GM23338 (cell line): ENCODE measurements at places on chromosomes 16 and 17.

DNA sequence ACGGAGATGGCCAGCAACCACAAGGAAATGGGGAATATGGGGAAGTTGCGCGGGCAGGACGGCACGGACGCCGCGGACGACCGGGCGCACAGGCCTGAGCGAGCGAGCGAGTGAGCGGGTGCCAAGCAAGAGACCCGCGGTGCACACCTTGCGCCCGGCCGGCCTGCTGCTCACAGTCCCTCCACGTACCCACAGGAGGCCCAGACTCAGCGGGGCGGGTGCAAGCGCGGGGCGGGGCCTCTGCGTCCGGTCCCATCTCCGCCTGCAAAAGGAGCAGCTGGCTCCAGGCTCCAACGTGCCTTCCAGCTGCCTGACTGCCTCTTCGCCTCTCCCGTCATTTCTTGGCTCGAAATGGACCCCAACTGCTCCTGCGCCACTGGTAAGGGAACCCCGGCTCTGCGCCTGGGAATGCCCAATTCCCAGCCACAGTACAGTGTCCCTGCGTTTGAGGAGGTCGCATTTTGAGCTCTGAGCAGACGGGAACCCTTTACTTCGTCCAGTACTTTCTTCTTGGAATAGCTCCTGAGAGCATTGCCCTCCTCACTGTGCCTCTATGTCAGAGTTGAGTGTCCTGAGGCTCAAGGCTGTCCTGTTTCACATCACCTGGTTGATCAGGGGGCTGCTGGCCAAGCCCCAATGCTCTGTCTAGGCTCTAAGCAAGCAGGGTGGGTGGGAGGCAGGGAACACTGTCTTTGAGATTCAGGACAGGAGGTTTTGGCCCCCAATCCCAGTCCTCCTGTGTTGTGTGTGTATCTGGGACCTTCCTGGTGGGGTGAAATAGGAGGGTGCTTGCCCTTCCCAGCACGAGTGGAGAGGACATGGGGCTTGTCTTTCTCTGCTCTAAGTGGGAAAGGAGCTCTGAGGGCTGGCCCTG lies 8.1 kb upstream of the MT1E start:
- peak; percentile 70 for DNase-seq

DNA sequence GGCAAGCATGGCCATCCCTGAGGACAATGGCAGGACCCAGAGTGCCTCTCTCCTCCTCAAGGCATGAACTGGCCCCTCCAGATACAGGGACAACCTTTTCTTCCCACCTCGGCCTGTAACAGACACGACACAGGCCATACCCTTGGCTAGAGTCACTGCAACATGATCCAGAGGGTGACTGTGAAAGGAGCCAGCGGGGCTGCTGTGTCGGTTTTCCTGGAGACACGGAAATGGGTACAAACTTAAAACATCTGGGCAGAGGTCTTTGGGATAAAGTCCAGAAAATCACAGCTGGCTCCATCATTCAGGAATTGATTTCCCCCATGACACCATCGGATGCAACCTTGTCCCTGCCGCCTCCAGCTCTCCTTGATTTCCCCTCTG lies 5.3 kb downstream of the CEP295NL start:
- DNase-seq = no peak

DNA sequence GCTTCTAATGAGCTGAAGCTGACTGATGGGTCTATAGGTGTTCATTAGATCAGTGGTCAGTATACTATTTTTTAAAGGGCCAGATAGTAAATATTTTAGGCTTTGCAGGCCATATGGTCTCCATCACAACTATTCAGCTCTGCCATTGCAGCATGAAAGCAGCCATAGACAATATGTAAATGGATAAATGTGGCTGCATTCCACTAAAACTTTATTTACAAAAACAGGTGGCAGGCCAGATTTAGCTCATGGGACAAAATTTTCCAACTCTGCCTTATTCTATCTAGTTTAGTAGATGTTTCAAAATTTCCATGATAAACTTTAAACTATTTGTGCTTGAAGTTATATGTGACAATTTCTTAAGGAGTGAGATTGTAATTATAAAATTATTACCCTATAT lies 339.3 kb downstream of the ABCC12 start:
- DNase-seq = no peak

- DNase-seq = peak; percentile 44
Measured at GRCh38 chr17:6435051-6435450, at the start of gene AIPL1. TSS of gene AIPL1 (minus strand) at chr17:6435121. CDS start at chr17:6435104, 17 bp downstream.

GRCh38 chr17:76204277-76204676 lies 36.0 kb downstream of the RNF157 start:
- no peak for DNase-seq

- DNase-seq = no peak
Measured at GRCh38 chr16:48276102-48276501, 28.8 kb upstream of the ABCC11 start.

DNA sequence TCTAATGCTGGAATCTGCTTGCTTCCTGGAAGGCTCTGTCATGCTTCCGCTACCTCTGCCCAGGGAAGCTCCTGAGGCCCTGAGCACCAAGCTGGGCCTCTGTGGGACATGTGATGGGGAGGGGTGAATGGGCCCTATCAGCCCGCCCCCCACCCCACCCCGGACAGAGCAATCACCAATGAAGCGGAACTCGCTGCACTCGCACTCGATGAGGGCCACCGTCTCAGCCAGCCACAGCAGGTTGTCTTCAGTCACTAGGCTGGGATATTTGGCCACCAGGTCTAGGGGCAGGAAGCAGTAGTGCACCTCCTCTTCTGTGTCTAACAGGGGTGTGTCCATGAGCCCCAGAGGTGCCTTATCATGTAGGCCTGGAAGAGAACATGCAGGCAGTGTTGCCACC lies 23.6 kb downstream of the KCTD19 start:
- DNase-seq = peak; percentile 34

DNA sequence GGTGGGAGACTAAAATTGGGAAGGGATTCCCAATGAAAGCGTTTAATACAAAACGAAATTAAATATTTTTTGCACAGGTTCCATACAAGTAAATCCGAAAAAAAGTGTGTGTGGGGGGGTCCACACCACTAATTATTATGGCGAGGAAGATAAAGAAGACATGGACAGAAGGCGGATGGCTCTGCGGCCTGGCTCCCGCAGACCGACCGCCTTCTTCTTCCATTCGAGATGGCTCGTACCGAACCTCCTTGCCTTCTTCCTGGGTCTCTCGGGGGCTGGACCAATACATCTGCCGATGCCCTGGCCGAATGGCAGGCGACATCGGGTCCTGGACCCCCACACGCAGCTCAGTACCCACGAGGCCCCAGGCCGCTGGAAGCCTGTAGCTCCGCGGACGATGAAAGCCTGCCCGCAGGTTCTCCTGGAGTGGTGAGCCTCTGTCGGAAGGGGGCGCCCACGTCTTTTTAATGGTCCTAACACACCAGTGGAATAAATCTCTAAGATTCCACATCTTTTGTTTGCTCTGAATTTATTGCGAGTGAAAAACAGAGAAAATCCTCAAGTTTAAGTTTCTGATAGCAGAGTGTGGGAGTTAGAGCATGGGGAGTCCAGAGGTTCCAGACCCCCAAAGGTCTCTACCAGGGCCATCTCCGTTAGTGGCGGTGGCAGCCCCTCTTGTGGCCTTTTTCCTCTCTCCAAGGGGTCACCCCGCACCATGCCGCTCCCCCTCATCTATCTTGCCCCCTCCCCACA lies 1.4 kb downstream of the PRAC2 start:
- DNase-seq = peak; percentile 87

DNA sequence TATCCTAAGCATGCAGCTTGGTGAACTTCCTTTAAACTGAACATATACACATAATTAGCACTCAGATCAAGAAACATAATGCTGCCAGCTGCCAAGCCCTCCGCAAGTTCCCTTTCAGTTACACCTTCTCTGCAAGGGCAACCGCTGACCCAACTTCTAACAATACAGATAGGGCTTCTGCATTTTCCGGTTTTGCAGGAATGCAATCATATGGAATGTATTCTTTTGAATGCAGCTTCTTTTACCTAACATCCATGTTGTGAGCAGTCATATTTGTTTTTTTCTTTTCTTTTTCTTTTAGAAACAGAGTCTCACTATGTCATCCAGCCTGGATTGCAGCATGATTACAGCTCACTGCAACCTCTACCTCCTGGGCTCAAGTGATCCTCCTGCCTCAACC lies 110.7 kb downstream of the GSG1L start:
- no peak for DNase-seq

DNA sequence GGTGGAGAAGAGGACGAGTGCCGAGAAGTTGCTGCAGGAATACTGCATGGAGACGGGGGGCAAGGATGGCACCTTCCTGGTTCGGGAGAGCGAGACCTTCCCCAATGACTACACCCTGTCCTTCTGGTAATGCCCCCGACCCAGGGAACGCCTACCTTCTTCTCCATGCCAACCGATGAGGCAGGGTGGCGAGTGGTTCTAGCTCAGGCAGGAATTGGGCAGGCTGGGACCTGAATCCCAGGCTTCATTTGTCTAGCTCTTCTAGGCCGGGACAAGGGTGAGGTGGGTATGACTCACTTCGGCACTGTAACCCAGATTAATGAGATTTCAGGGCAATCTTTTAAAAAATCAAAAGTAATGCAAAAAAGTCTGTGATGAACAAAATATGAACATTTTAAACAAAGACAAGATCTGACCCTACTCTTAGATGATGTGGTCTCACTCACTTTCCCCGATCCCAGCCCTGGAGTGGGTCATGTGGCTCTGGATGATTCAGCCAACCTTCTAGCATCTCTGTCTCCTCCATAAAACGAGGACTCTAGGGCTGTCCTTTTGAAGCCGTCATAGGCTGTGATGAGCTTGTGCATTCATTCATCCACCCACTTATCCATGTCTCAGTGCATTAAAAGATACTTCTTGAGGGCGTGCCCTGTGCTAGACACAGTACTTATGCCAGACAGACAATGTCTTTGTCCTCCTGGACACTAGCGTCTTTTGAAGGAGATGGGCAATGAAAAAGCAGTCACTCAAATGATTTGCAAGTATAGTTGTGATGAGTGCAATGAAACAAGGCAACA lies 102.6 kb downstream of the SDR42E1 start:
- DNase-seq = no peak

DNA sequence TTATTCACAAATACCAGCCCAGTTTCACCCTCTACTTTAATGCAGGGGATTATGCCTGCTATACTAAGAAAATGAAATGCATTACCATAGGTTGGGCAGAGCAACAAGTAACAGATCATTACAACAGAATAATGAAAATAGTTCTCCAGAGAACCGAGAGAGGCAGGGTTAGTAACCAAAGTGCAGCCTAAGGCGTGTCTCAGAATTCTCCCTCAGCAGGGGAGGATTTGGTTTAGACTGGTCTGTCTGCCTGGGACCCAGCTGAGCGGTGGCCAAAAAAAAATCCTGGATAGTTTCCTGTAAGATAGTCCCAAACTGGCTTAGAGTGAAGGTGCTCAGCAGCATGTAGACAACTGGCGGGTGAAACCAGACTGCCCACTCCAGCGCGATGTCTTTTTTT lies 30.8 kb upstream of the ADCY7 start:
- peak; percentile 35 for DNase-seq

DNA sequence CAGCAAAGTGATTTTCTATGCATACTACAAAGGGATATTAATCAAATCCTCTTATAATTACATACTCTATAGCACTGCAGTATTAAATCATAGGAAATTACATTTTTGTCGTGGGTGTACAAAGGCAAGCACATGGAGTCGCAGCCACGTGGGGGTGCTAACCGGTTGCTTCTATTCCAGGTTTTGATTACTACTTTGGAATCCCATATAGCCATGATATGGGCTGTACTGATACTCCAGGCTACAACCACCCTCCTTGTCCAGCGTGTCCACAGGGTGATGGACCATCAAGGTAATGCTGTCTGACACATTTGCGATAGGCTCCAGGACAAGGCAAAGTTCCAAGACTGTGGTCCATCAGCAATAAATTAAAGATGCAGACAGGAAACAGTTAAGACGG lies 60.1 kb downstream of the ARSG start:
- no peak for DNase-seq

DNA sequence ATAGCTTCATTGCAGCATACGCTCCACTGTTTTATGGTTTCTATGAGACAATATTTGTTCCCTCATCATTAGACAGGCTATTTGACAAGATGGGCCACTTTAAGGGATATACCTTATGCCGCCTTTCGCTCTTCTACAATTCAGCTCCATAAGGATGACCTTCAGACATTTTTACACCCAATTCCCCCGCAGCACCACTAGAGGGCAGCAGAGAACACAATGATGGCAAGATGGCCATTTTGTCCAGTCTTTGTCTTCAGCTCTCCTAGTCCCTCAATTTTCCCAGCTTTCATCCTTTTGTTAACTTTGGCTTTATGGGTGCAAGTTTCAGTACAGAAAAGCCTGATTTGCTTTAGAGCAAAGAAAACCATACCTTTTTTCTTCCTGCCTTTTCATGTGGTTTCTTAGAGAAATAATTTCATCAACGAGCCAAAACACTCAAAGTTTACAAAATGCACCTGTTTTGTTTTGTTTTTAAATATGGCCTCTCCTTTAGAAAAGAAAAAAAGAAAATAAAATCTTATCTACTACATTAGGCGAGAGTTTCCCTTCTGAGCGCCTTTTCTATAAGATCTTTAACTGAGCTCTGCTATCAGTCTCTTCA lies 355.3 kb downstream of the TOX3 start:
- peak; percentile 82 for DNase-seq

GRCh38 chr17:49015179-49015923 lies 18.2 kb downstream of the IGF2BP1 start:
- no peak for DNase-seq

GRCh38 chr17:5881849-5882248 lies 188.3 kb upstream of the WSCD1 start:
- DNase-seq = no peak

GRCh38 chr17:61624951-61625350 lies 33.9 kb upstream of the NACA2 start:
- no peak for DNase-seq

GRCh38 chr17:49572226-49572625 lies 3.4 kb upstream of the NXPH3 start:
- DNase-seq = no peak

- no peak for DNase-seq
Measured at GRCh38 chr17:71902894-71903506, 217.8 kb upstream of the SOX9 start.

GRCh38 chr17:50134206-50135110 lies 4.5 kb upstream of the SAMD14 start:
- DNase-seq = no peak

GRCh38 chr17:8003594-8004181 lies 1.3 kb downstream of the GUCY2D start:
- DNase-seq = peak; percentile 46

- no peak for DNase-seq
Measured at GRCh38 chr16:77991701-77992100, 30.6 kb upstream of the CLEC3A start.

GRCh38 chr17:67245694-67246402 lies 852 bp upstream of the HELZ start:
- peak; percentile 94 for DNase-seq
